ENCODE measurements at places on chromosomes 6 and 20. TPM values are rescaled to one million over a fixed set of nuclear protein-coding genes. Genes with fewer than 3 reads are reported as not detected.

Gene STXBP5
- 4.6 TPM for total RNA-seq

DNA sequence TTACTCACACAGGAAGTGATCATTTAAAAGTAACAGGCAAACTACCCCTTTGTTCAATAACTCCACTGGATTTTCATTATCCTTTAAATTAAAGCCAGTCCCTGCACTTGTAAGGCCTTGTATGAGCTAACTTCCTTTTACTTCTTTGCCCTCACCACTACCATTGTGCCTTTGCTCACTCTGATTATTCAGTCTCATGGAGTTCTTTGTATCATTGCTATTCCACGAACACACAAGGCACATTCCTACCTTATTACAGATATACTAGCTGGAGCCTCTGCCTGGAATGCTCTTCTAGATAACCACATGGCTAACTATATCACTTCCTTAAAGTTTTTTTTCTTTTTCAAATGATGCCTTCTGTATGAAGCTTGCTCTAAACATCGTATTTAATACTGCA is 748.6 kb upstream of the HS3ST5 start:
- H3K4me3 ChIP-seq, result no peak overlapping the region
- no peak overlapping the region for H3K27ac ChIP-seq
- no peaks in the 10 kb centered on the region for H3K4me1 ChIP-seq

DNA sequence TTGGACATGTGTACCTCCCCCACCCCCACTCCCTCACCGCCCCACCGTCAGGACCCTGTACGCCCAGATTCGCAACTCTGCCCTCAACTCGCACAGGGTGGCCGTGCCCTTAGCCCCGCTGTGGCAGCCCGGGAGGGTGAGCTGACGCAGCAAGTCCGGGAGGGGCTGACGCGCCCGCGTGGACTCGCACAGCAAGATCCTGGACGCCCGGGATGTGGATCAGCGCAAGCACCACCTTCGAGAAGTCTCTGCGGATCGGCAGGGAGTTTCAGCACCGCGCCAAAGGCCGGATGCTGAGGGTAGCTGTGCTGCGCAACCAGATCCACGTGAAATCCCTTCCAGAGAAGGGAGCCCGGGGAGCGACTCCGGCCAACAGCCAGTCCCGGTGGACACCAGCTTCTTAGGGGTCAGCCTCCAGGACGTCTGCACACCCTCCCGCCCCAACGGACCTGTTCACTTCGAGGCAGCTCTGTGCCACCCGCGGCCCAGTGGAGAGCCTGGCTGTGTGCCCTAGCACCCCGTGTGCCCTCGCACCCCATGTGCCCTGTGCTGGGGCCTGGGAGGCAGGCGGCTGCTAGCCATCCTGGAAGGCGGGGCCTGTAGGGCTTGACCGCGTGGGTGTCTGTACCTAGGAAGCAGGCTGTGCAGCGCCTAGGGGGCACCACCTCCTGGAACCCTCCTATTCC is 6.7 kb upstream of the GJA10 start:
- 0 out of 2 replicates have a peak, but pooled peaks cover 3% of the 10 kb centered on the region for H3K4me1 ChIP-seq
- H3K36me3 ChIP-seq, result no peaks in the 10 kb centered on the region
- H3K4me3 ChIP-seq, result no peak overlapping the region
- H3K27me3 ChIP-seq, result no peaks in the 10 kb centered on the region
- no peak overlapping the region for H3K27ac ChIP-seq
- DNase-seq, result no peak

DNA sequence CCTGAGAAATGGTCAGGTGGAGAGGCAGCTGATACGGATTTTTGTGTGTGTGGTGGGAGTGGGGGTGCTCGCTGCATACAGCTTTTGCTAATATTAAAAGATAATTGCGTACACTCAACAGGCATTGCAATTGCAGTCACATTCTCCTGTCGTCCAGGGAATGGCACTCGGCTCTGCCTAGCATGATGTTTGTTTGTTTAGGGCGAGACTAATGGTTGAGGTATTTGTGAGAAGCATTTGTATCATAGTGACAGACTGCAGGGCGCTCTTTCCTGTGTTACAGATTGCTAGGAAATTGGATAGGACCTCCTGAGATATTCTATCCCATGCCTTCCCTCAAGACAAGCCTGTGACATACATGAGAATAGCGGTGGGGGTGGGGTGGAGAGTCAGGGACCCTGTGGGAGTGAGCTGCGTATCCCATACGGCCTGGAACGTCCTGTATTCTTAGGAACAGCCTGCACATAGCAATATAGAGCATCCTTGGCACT is 207.4 kb downstream of the SOX4 start:
- no peaks in the 10 kb centered on the region for H3K36me3 ChIP-seq
- DNase-seq, result peak; percentile 95
- H3K27me3 ChIP-seq, result no peaks in the 10 kb centered on the region
- H3K4me1 ChIP-seq, result peaks cover 23% of the 10 kb centered on the region
- H3K27ac ChIP-seq, result peak overlapping the region; percentile 60
- no peak overlapping the region for H3K4me3 ChIP-seq

Gene XKR7
- total RNA-seq, result not detected

DNA sequence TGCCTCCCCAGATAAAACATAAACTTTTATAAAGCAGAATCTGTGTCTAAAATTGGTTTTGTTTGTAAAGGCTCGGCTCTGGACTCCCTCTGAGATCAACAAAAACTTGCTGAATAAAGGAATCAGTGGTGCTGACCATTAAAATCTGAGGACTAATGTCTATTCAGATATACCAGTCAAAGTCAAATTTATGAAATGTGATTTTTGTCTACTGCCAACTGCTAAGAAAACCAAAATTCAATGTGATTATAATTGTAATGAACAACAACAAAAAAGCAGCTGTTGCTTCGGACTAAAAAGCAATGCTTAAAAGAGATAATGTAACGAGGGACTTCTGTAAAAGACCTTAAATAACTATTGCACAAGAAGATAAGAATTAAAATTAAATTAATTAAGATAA is 26.6 kb downstream of the PRKN start:
- no peak for DNase-seq
- H3K36me3 ChIP-seq, result no peaks in the 10 kb centered on the region
- no peak overlapping the region for H3K27ac ChIP-seq
- H3K4me1 ChIP-seq, result no peaks in the 10 kb centered on the region
- 0 out of 2 replicates have a peak, but pooled peaks cover 7% of the 10 kb centered on the region for H3K27me3 ChIP-seq

GRCh38 chr20:39081255-39081654 is 119.1 kb downstream of the DHX35 start:
- peak; percentile 70 for DNase-seq
- H3K27me3 ChIP-seq, result peaks cover 76% of the 10 kb centered on the region
- H3K27ac ChIP-seq, result no peak overlapping the region
- no peaks in the 10 kb centered on the region for H3K4me1 ChIP-seq
- H3K4me3 ChIP-seq, result no peak overlapping the region

Gene IDH3B
- total RNA-seq, result 144 TPM

GRCh38 chr6:358847-359246 is 32.7 kb upstream of the IRF4 start:
- no peaks in the 10 kb centered on the region for H3K36me3 ChIP-seq
- H3K27me3 ChIP-seq, result peaks cover 98% of the 10 kb centered on the region
- H3K4me3 ChIP-seq, result no peak overlapping the region

Gene PRSS35
- total RNA-seq, result not detected

Gene RNASET2
- 16.3 TPM for total RNA-seq

DNA sequence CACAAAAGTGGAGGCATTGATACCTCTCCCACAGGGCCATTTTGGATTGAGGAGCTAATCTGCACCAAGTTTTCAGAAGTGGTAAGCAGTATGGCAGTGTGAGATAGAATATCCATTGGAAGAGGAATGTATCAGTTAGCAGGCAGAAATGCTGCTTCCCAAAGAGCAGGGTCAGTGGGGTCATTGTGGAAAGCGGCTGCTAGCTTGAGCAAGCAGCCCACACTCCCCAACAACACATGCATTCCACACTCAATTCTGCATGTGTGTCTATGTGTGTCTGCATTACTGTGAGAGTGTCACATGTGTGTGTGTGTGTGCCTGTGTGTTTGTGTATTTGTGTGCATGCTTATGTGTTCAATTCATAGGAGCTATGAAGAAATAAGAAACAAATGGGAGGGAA is 190.9 kb upstream of the FOXA2 start:
- peaks cover 47% of the 10 kb centered on the region for H3K4me1 ChIP-seq
- DNase-seq, result no peak
- H3K36me3 ChIP-seq, result no peaks in the 10 kb centered on the region
- no peak overlapping the region for H3K4me3 ChIP-seq
- H3K27ac ChIP-seq, result peak overlapping the region; percentile 81

DNA sequence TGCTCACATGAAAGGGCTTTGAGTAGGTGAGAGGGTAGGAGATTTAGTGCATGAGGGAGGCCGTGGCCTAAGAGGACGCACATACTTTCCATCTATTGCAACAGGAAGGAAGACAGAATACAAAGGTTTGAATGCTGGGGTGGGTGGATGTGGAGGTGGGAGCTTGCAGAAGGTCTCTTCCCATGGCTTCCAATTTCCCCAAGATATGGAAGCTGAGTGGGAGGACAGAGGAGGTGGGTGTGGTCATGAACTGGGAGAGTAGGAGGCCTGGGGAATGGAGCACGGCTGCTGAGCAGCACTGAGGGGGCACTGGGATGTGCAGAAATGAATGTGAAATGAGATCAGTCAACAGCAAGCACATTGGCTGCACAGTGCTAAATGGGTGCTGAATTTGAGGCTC is 70.3 kb downstream of the SCML4 start:
- H3K27me3 ChIP-seq, result peaks cover 36% of the 10 kb centered on the region
- no peak overlapping the region for H3K4me3 ChIP-seq
- no peak for DNase-seq
- H3K27ac ChIP-seq, result no peak overlapping the region

DNA sequence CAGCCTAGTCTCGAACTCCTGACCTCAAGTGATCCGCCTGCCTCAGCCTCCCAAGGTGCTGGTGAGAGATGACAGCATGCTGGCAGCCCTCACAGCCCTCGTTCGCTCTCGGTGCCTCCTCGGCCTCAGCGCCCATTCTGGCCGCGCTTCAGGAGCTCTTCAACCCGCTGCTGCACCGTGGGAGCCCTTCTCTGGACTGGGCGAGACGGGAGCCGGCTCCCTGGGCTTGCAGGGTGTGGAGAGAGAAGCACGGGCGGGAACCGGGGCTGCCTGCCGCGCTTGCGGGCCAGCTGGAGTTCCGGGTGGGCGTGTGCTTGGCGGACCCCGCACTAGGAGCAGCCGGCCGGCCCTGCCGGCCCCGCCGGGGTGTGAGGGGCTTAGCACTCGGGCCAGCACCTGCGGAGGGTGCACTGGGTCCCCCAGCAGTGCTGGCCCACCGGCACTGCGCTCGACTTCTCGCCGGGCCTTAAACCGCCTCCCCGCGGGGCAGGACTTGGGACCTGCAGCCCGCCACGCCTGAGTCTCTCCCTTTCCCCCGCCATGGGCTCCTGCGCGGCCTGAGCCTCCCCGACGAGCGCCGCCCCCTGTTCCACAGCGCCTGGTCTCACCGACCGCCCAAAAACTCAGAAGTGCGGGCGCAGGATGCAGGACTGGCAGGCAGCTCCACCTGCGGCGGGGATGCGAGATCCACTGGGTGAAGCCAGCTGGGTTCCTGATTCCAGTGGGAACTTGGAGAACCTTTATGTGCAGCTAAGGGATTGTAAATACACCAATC is 31.5 kb upstream of the RANBP9 start:
- no peaks in the 10 kb centered on the region for H3K27me3 ChIP-seq
- H3K27ac ChIP-seq, result no peak overlapping the region
- H3K4me3 ChIP-seq, result no peak overlapping the region
- DNase-seq, result no peak

- no peak overlapping the region for H3K27ac ChIP-seq
- no peaks in the 10 kb centered on the region for H3K4me1 ChIP-seq
- peak; percentile 59 for DNase-seq
- H3K4me3 ChIP-seq, result no peak overlapping the region
These were observed 8.7 kb upstream of the ATRN start for GRCh38 chr20:3461911-3462677.

Gene RIPPLY2
- not detected for total RNA-seq

Gene PHACTR2
- 32.8 TPM for total RNA-seq

GRCh38 chr6:47105469-47106178 is 63.5 kb upstream of the ADGRF1 start:
- no peaks in the 10 kb centered on the region for H3K36me3 ChIP-seq
- H3K4me3 ChIP-seq, result no peak overlapping the region
- H3K27me3 ChIP-seq, result no peaks in the 10 kb centered on the region
- H3K4me1 ChIP-seq, result peaks cover 86% of the 10 kb centered on the region

- peaks cover 27% of the 10 kb centered on the region for H3K4me1 ChIP-seq
- no peaks in the 10 kb centered on the region for H3K27me3 ChIP-seq
- 0 out of 2 replicates have a peak, but pooled peaks cover 6% of the 10 kb centered on the region for H3K36me3 ChIP-seq
- H3K27ac ChIP-seq, result no peak overlapping the region
- no peak for DNase-seq
- H3K4me3 ChIP-seq, result no peak overlapping the region
These were observed 2.5 kb downstream of the NECAB3 start for GRCh38 chr20:33671573-33672288.
